ENCODE measurements at places on chromosomes 3 and 15. TPM values are rescaled to one million over a fixed set of nuclear protein-coding genes. Genes with fewer than 3 reads are reported as not detected.
A peak's percentile ranks its signal among the peaks of the same experiment; 100 is the strongest.

- no peak for DNase-seq
Measured at GRCh38 chr3:9253327-9253726, 3.9 kb upstream of the SRGAP3 start.

- no peak for DNase-seq
Measured at GRCh38 chr3:18507333-18507732, 82.2 kb upstream of the SATB1 start.

DNA sequence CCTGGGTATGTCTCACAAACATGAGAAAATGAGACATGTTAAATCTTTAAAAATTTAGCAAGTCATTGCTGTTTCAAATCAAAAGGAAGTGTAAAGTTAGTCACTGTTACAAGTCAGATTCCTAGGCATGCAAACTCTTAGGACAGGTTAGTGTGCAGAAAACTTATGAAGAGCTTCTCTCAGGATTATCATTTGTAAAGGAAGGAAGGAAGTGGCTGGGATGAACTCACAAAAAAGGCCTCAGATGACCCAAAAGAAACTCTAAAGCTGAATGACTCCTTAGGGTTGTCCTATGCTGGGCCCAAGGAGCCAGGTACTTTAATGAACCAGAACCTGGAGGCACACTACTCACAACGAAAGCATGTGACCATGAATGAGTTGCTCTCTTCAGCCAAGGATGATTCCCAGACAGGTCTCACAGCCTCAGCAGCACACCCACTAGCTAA lies 25.0 kb downstream of the MSL2 start:
- no peak for DNase-seq

Gene PPARG
- 0.24 TPM for total RNA-seq

DNA sequence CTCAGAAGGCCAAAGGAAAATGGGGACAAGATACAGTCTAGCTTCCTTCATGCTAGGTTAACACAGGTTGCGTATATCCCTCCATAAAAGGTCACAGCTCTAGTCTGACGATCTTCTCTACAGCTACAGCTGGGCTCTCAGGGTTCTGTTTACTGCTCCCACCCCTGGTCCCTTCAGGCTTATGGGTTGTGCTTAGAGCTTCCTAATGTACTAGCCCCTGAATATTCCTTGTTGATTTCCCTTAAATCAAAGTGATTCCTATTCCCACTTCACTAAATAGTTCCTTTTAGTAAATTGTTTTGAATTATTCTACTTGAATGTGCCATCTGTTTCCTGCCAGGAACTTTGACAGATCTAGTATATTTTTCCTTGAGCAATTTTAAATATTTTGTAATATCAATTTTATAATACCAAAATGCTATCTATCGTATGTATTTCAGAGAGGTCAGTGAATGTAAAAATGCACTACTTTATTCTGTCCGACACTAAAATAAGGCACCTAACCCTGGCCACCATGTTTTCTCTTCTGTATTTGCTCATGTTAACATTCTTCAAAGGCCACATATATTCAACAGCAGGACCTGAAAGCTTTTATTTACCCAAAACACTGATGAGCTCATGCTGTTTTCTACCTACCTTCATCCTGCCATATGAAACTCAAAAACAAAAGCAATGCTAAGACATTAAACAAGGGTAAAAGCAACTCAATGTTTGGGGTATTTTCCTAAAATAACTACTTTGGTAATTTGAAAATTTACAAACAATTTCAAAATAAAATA lies 92.8 kb upstream of the TGFBR2 start:
- no peak for DNase-seq

Gene EPHA3
- total RNA-seq, result not detected

GRCh38 chr15:56495053-56495452 lies 30.1 kb upstream of the MNS1 start:
- DNase-seq, result no peak

DNA sequence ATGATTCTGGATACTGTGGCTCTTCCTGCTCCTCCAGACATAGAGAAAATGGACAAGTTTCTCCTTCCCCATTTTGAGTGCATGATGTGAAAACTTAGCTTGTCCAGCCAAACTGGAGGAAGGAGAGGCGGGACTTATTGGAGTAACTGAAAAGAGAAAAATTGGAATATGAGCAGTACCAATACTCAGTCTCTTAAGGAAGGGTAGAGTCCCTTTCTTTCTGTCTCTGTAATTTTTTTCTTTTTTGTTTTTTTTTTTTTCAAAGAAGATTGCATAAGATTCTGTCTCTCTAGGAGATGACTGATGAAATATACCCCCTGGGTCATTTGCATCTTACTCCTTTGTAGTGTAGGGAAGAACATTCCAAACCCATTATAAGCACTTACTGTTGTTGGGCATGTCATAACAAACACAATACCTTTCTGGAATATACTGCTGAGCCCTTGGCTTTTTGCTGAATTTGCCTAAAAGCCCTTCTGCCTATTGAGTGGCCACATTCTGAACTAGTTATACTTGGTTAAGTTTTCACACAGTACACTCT lies 498.1 kb upstream of the TPRG1 start:
- DNase-seq, result no peak

DNA sequence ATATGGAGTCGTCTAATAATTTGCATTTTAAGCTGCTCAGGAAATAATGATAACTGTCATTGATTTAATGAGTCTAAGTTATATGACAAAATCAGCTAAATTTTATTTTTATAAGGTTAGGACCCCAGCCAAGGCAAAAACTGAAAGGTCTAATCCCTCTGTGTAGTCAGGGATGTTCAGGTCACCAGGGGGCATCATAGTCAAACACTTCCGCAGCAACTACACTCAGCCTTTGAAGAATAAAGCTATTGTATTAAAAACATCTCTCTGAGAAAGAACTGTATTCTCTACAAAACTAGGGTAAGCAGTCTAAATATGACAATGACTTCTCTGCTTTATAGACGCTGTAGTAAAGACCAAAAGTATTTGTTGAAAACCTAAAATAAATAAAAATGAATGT lies 15.0 kb downstream of the INTS14 start:
- no peak for DNase-seq

DNA sequence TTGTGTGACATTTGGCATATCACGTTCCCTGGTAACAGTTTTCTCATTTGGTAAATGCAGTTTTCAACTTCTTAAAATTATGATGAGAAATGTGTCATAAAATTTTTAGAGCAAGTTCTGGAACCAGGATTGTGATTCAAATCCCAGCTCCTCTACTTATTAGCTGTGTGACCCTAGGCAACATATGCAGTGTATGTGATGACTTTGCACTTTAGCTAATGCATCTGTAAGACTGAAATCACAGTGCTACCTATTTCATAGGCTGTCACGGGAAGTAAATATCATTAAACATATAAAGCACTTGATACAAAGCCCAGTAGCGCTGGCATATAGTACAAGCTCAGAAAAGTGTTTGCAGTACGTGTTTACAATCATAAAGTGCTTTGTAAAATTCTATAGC lies 419.4 kb downstream of the GRM7 start:
- DNase-seq, result no peak

Gene FOXB1
- total RNA-seq, result not detected

DNA sequence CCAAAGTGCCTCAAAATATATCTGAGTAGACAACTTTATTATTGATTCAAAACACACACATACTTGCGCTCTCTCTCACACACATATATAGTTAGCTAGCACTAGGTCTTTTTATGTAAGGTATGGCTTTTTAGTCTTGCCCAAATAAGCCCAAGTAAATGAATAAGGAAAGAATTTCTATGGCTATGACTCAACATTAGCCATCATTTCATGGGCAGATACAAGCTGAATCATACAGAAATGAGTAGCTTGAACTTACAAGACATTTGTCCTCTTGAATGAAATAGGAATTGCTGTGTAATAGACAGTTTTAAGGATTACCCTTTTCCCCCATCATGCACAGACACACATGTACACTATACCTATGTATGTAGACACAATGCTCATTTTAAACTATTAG lies 4.9 kb downstream of the CADPS start:
- no peak for DNase-seq

Gene FBXL22
- 1.2 TPM for total RNA-seq

- DNase-seq, result peak; percentile 48
Measured at GRCh38 chr15:72796515-72797337, 13.2 kb upstream of the ADPGK start.

Gene MAPK6
- 16.2 TPM for total RNA-seq

DNA sequence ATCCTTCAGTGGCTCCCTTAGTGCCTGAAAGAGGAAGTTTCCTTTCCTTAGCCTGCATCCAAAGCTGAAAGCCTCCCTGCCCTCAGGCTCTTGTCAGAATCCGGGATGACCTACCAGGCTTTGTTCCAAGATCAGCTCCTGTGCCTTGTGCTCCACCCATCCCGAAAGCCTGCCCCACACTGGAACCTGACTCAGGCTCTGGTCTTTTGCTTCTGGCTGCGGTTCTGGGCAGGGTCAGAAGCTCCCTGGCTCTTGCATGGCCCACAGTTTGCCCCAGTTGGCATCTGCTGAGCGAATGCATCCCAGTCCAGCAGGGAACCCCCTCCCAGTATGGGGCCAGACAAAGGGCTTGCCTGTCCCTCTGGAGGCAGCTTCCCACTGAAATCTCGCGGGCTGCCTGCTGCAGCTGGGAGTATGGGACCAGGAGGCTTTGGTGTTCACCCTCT lies 25.9 kb upstream of the KIF23 start:
- DNase-seq, result no peak

GRCh38 chr3:153910387-153910786 lies 210.8 kb upstream of the ARHGEF26 start:
- no peak for DNase-seq

- DNase-seq, result no peak
Measured at GRCh38 chr3:16809993-16810392, 74.8 kb upstream of the PLCL2 start.

DNA sequence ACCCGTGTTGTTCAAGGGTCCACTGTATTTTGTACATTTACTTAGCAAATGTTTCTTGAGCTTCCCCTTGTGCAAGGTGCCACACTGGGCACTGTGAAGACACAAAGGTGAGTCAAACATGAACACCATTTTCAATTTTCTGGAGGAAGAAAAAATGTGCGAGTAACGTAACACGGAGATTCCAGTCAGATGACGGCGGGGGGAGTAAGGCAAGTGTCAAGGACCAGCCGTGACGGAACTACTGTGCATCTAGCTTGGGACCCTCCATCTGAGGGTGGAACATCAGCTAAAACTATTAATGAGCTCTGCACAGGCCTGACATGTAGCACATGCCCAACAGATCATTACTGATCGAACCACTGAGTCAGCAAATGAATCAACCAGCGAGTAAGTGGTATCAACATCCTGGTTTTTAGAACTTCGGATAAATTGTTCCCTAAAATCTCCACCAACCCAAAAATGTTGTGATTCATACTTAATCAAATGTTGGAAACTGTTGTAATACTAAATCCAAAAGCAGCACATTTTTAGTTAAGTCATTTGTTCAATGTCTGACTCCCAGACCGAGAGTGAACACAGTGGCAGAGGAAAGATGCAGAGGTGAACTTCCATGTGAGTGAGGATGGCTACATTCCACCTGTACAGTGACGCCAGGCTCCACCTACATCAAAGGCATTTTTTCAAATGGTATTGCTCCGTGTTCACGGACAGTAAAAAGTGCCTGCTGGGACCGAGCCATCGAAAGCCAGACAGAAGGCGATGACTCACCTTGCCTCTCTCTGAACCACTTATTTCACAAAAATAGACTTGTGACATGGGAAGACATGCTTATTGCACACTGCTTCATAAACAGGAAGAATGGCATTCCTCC lies 172.2 kb downstream of the ATP10A start:
- DNase-seq, result no peak

GRCh38 chr15:101148881-101149664 lies 102.8 kb downstream of the CHSY1 start:
- no peak for DNase-seq

GRCh38 chr3:161649900-161650484 lies 153.4 kb downstream of the OTOL1 start:
- DNase-seq, result no peak

DNA sequence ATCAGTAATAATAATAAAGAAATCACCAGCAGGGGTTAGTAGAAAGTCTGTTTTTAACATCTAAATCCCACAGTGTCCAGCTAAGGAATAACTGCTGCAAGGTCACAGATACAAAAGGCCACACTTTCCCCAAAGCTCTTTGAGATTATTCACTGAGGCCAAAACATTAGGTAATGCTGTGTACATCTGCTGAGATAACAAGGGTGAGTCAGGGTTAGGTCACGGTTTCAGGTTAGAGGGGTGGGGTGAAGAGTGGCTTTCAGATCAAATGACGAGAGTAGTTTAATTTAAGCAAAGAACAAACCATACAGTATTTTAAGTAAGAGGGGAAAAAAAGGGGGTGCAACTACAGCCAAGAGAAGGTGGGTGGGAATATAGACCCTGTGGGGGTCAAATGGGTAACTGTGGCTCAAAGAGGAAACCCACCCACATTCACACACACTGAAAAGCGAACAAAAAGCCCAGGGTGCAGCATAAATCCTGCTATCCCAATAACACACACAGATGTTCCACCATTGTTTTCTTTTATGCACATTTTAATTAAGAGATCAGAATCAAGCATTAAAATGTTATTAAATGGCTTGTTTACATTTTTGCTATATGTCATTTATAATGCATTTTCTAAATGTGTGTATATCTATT lies 412.9 kb downstream of the TIGIT start:
- DNase-seq, result no peak

- DNase-seq, result no peak
Measured at GRCh38 chr3:101039285-101039684, 46.1 kb upstream of the ABI3BP start.

Gene DGKG
- total RNA-seq, result 3.9 TPM

DNA sequence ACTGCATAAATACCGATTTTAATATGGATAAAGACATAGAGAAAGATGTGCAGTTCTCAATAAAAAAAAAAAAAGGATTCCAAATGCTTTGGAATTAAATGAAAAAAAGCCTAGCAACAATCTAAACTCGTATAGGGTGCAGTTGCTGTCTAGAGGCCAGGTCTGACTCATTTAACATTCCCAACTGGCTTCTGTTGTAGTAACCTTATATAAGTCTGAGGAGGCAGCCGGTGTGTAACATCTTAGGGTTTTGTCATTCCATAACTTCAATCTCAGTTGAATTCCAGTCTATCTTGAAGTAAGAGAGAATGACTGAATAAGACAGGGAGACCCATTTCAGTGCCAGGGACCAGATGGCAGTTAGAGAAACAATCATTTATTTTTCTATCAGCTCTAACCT lies 6.5 kb downstream of the PDCD10 start:
- DNase-seq, result no peak

DNA sequence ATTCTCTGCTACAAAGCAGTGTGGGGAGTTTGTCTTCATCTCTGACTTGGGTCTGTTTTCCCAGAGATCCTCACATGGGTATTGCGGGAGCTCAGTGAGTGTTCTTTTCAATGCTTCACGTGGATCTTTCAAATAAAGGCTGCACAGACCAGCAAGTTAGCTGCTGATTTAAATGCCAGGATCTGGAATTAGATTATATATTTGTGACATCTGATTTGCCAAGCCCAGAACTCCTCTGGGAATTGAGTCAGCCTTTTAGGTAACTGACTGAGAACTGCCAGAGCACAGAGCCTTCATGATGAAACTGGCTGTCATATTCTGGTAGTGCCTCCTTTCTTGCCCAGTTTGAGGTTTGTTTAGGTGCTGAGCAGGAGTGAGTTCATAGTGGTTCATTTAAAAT lies 14.7 kb downstream of the EDEM1 start:
- DNase-seq, result no peak

Gene NOX5
- 0.09 TPM for total RNA-seq
